Suprapubic skin (tissue), 4 donors: ENCODE measurements at places on chromosomes 4 and X.

GRCh38 chr4:108702960-108703359 is 52.6 kb downstream of the OSTC start:
- DNase-seq: no peak

DNA sequence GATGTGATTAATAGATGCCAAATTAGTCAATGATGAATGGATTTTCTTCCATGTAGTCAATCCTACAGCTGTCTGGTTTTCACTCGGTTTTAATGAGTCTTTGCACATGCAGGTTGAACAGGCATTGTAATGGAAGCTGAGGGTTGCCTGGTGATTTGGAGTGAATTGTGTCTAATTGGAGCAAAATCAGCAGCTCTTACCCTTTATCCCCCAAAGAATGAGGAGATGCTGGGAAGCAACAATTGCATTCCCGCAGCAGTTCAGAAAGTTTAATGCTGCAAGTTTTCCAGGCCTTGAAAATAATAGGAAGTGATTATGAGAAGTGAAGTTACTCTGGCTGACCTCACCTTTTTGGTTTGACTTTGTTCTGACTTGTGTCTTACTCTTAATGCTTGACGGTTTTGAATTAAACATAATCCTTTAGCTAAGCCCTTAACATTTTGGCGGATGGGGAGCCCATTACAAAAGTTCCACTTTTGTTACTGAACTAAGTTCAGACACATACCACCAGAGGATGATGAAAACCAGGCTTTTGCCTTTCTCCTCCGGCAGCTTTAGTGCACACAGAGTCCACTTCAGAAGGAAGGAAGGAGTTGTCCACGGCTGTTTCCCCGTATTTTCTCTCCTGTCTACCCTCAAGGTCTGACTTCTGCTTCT is 78.8 kb upstream of the TBC1D9 start:
- no peak for DNase-seq

GRCh38 chr4:118076958-118077766 is 42.9 kb downstream of the NDST3 start:
- no peak for DNase-seq

GRCh38 chr4:88285235-88285653 is 883 bp upstream of the PPM1K start:
- DNase-seq: no peak

- DNase-seq: no peak
Observed at GRCh38 chr4:105174098-105174497, 27.4 kb downstream of the TET2 start.

DNA sequence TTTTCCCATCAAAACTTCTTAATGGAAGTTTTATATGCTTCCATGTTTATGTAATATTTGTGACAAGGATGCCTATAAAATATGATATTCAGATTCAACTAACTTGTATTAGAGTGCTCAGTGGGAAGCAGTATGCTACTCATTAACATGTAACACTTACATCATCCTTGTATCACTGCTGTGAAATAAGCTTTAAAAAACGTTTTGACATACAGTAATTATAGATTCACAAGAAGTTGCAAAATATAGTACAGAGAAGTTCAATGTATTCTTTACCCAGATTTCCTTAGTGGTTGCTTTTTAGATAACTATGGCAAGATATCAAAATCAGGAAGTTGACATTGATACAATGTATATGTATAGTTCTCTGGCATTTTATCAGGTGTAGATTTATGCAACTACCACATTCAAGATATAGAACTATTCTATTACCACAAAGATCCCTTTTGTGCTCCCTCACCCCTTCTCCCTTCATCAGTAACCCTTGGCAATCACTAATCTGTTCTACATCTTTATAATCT is 56.3 kb downstream of the DTHD1 start:
- no peak for DNase-seq

GRCh38 chr4:40317916-40318658 is 17.0 kb upstream of the CHRNA9 start:
- no peak for DNase-seq

- DNase-seq: no peak
Observed at GRCh38 chrX:140439476-140439875, 65.4 kb downstream of the SOX3 start.

GRCh38 chr4:184853436-184853835 is 27.7 kb upstream of the ACSL1 start:
- DNase-seq: no peak

DNA sequence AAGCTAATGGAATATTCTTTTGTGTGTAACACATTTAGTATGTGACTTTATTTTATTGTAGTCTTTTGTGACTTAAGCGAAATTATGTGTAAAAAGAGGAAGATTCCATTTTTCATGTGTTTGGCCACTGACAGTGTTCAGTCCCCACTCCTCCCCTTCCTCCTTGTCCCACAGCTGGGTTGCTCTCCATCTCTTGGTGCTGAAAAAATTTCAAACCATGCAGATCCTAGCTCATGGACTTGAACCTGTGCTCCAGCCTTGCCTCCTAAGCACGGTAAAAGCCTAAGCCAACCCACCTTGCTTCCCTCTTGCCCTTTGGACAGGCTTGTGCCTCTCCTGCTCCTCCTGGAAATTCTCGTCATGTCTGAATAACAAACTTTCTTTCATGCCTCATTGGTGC is 2008.5 kb upstream of the TENM3 start:
- DNase-seq: no peak

GRCh38 chrX:102651242-102652011 is at the start of gene GPRASP1:
Gene GPRASP1, plus strand, starts transcription at chrX:102651483. Its CDS starts 2,431 bp downstream, at chrX:102653914.
- no peak for DNase-seq

GRCh38 chr4:113832803-113833202 is 71.3 kb upstream of the CAMK2D start:
- DNase-seq: no peak

- DNase-seq: no peak
Observed at GRCh38 chr4:112968451-112969159, 80.8 kb upstream of the ANK2 start.

DNA sequence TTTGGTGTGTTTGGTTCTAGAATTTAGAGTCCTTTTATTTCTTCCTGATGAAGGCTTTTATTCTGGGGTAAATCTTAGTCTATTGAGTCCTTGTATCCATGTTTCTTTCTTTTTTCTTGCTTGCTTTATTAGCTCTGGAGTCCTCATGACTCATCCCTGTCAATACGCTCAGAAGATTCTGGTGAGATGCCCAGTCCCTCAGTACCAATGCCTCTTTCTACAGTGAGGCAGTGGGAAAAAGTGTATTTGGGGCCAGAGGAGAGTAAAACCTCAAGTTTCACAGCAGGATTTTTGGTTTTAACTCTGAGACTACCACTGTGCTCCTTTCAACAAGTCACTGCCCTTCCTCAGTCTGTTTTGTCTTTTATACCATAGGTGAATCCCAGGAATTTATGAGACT is 368.0 kb downstream of the GBA3 start:
- no peak for DNase-seq

GRCh38 chr4:73631565-73632226 is 11.5 kb upstream of the RASSF6 start:
- no peak for DNase-seq

DNA sequence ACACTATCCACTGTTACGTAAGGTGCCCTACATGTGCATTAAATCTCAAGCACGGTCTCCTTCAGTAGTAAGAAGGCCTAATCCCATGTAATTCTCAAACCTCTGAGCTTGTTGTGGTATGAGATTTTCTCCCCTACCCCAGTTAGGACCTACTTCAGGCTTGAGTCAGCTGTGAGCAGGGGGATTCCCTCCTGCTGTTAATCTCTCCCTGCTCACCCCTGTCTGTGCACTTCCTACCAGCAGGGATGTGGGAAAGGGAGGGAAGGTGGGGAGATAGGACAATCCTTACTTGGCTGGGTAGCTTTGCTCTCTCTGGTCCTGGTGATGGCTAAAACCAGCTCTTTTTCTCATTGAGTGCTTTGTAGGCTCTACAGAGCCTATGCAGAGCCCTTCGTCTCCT is 60.8 kb downstream of the PALLD start:
- DNase-seq: no peak

DNA sequence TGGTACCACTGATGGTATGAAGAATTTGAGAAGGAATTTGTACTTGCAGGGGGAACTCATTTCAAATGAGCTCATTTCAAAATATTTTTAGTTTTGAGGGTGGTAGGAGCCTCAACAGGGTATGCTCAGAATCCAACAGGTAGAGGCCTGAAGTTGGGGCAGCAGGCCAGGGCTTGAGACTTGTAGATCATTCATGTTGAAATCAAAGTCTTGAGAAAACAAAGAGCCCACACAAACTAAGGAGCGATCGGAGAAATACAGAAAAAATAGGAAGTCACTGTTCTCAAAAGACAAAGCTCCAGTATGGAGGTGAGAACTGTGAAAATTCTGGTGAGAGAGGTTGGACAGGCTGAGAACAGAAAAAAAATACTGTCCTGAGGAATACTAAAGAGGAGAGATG is 979 bp upstream of the SLC9A6 start:
- no peak for DNase-seq

GRCh38 chr4:179843370-179843769 is 2399.8 kb upstream of the TENM3 start:
- DNase-seq: no peak

- DNase-seq: no peak
Observed at GRCh38 chrX:107505223-107505622, 55.8 kb downstream of the FRMPD3 start.

- DNase-seq: no peak
Observed at GRCh38 chr4:185718578-185719499, 93.2 kb downstream of the SORBS2 start.

- no peak for DNase-seq
Observed at GRCh38 chr4:150402871-150403272, 179.1 kb upstream of the MAB21L2 start.

DNA sequence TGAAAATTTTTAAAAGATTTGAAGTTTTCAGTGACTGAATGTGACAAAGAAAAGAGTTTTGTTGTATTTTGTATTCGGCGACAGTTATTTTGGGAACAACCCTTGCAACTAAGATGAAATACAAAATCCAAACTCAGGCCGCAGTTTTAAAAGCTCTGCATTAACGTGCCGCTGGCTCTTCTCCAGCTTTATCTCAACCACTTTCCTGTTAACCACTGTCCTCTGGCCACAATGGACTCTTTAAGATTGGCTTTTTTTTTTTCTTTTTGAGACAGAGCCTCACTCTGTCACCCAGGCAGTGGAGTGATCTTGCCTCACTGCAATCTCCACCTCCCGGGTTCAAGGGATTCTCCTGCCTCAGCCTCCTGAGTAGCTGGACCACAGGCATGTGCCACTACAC is 22.1 kb upstream of the AMTN start:
- no peak for DNase-seq

- no peak for DNase-seq
Observed at GRCh38 chrX:56762220-56762619, 33.2 kb downstream of the NBDY start.

DNA sequence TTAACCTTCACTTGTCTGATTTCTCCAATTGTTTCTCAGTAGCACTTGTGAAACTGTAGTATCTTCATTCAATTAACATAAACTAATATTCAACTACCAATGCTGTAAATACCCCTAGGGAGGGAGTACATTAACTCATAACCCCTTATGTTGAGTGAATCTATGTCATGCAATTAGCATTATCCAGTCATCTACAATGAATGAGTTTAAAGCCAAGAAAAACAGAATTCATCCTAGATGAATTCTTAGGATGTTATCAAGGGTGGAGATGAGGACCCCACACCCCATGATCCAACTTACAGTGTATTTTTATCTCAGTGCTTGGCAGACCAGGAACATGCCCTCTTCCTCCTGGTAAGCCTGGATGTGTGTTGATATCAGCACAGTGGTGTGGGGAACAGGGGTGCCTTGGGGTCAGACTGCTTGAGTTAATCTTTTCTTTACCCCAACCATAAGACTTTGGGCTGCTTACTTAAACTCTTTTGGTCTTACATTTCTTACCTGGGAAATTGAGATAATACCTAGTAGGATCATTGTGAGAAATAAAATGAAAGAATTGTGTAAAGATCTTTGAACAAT is 62.1 kb upstream of the SCOC start:
- DNase-seq: no peak
